SW 1271 (cell line): ENCODE measurements at places on chromosomes 16 and 17.

DNA sequence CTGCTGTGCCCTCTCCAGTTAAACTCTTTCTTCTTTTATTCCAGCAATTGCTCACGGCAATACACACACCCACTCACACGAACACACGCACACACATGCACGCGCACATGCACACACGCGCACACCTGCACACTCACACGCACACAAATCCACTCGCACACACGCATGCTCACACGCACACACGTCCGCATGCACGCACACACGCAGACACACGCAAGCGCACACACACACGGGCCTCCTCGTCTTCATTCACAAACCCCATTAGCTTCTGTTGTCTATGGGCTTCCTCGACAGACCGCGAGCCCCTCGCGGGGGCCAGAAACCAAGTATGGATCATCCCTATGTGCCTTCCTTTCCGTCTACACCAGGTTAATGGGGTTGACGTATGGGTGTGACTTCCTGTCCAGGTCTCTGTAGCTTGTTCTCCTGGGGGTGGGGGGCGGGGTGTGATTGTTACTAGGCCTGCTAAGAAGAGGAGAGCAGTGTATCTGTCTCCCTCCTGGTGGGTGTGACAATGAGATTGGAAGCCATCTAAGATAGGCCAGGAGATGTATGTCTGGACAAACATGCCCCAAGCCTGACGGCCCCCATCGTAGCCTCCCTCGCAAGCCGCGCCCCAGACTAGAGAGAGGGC, 670 bp upstream of the CTF1 start:
- no peak for DNase-seq

DNA sequence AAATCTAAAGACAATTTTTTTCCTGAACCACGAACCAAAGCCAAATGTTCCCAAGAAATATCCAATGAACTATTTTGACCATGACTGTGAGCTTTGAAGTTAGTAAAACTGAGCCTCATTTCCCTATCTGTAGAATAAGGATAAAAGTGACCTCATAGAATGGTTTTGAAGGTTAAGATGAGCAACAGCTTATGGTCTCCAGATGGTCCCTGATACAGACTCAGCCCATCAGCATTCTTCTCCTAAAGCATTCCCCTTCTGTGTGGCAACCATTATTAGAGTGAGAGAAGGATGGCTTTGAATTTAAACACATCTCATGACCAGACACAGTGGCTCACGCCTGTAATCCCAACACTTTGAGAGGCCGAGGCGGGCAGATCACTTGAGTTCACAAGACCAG, 70.1 kb downstream of the COPRS start:
- DNase-seq, result no peak

GRCh38 chr17:34728771-34729310, 149.5 kb downstream of the TMEM132E start:
- DNase-seq, result no peak

- no peak for DNase-seq
Measured at GRCh38 chr17:81840826-81841778, 6.3 kb upstream of the PPP1R27 start.

GRCh38 chr16:83306961-83307593, 500.7 kb upstream of the HSBP1 start:
- no peak for DNase-seq

DNA sequence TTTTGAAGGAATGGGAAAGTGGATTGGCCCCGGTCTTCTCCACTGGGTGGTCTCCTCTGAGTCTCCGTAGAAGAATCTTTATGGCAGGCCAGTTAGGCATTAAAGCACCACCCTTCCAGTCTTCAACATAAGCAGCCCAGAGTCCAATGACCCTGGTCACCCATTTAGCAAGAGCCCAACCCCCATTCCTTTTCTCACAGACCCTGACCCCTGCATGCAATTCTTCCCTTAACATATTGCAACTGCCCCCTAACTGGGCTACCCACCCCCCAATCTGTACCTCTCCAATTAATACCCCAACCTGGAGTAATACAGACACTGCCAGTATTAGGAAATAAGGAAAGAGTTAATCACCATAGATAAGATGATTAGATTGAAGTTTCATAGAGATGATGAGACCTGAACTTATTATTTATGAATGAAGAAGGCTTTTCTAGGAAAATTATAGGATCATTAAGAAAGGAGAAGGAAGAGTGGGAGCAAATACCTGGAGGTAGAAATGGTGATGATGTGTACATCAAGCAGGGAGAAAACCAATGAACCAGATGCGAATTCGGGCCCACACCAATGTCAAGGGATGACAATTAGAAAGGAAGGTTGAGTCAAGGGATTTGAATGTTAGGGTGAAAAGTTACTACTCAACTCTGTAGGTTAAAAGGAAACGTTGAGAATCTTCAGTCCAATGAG, 2.4 kb downstream of the CCL2 start:
- no peak for DNase-seq

DNA sequence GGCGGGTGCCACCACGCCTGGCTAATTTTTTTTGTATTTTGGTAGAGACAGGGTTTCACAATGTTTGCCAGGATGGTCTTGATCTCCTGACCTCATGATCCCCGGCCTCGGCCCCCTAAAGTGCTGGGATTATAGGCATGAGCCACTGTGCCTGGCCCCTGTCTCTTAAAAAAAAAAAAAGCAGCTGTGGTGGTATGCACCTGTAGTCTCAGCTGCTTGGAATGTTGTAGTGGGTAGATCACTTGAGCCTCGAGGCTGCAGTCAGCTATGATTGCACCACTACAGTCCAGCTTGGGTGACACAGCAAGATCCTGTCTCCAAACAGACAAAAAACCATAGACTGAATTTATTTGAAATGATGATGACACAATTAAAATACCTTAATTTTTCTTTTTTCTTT, 24.3 kb downstream of the CDK12 start:
- DNase-seq, result peak; percentile 57

- DNase-seq, result no peak
Measured at GRCh38 chr17:75114552-75115314, 5.0 kb downstream of the ARMC7 start.

DNA sequence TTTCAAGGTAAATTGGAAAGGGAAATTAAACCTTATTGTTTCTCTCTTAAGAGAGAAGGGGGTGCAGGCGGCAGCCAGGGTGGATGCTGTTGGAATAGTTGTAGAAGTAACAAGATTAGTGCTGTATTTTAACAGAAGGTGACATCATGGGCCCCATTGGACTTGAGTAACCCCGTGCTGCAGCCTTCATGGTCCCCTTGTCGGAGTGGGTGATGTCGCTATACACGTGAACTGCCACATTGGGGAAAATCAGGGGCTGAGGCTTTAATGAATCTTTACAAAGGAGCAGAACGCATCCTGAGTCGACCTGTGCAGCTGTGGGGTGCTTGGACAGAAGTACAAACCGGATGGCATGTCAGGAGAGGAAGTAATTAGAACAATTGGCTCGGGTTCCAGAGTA, 3.2 kb downstream of the SNX11 start:
- DNase-seq, result no peak

GRCh38 chr17:19703106-19703827, 13.1 kb downstream of the SLC47A2 start:
- DNase-seq, result no peak

DNA sequence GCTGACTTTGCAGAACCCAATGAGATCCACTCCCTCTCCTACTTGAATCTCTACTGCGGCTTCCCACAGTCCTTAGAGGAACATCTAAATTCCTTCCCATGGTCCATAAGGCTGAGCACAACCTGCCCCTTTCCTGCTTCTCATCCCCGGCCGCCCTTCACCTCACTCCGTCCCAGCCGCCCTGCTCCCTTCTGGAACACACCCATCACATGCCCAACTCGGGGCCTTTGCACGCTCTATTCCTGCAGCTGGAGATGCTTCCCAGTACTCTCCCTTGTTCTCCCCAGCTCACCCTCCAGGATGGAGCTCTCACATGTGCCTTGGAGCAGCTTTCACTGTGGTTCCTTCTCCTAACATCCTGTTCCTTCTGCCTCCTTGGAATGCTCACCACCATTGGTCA, 23.6 kb downstream of the NKD1 start:
- no peak for DNase-seq

GRCh38 chr16:16867973-16868372, 489.0 kb downstream of the NPIPA7 start:
- no peak for DNase-seq

DNA sequence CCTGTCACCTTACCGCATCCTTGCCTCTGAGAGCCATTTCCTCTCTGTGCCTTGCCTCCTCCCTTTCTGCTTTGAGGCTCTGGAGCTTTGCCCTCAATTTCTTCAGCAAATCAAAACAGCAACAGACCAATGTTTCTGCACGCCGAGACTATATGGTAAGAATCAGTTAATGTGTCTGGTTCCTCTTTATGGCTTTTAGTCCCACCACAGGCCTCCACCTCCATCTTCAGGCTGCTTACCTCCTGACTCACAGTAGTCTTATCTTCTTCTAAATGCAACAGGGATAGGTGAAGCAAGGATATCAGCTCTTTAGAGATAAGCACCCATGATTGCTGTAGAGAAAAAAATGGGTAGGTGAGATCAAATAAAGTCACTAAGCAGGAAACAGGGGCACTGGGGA, 9.2 kb upstream of the ALDOC start:
- no peak for DNase-seq

DNA sequence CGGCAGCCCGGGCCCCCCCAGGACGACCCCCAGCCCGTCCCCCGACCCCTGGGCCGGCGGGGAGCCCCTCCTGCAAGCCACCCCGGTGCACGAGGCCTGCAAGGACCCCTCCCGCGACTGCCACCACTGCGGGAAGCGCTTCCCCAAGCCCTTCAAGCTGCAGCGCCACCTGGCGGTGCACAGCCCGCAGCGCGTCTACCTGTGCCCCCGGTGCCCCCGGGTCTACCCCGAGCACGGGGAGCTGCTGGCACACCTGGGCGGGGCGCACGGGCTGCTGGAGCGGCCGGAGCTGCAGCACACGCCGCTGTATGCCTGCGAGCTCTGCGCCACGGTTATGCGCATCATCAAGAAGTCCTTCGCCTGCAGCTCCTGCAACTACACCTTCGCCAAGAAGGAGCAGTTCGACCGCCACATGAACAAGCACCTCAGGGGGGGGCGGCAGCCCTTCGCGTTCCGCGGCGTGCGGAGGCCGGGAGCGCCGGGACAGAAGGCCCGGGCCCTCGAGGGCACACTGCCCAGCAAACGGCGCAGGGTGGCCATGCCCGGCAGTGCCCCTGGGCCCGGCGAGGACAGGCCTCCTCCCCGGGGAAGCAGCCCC, 15.6 kb upstream of the ZFPM1 start:
- peak; percentile 24 for DNase-seq

GRCh38 chr17:1180958-1181752, 1.4 kb upstream of the ABR start:
- no peak for DNase-seq

GRCh38 chr17:75142236-75142971, 10.9 kb upstream of the NT5C start:
- DNase-seq, result no peak

DNA sequence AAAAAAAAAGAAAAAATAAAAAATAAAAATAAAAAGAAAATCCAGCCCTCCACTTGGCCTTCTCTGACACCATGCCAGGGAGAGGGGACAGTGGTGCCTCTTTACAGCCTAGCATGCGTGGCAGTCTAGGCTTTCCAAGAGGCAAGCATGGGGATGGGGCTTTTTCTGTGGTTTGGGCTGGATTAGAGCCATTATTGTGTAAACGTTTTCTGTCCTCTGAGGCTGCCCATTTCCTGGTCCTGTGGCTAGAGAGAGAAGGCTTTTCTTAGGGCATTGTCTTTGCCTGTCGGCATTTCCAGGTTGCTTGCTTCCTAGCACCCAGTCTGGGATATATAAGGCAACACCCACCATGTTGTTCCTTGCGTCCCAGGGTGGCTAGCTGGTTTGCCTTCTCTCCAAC, 2.7 kb upstream of the DHRS7B start:
- DNase-seq, result no peak

- DNase-seq, result no peak
Measured at GRCh38 chr17:80283116-80283852, 22.6 kb downstream of the RNF213 start.

DNA sequence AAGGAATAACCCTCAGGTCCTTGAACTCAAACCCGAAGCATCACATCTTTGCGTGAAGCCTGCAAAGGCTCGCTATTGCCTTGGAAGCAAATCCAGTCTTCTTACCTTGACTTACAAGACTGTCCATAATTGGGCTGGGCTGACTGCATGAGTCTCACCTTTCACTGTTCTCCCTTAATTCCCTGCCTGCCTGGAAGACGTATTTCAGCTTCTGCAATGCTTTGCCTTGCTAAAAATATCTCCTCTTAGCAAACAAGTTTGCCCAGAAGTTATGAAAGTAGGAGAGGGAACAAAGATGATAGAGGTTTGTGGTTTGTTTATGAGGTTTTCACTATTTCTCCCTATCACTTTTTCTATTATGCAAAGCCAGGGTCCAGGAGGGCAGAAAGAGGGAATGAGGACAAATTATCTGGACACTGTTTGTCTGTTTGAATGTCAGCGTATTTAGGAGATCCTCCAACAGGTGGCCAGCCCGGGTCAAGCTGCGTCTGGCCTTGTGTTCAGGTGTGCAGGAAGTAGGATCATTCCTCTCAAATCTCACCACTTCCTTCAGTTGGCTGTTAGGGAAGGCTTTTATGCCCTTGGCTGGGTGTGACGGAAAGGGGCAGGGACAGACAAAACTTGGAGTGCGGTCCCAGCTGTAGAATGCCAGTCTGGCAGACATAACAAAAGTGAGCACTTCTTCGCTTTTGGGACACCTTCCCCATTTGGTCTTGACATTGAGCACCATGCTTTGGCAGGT, 488.9 kb downstream of the CDH13 start:
- no peak for DNase-seq

GRCh38 chr17:63285551-63285950, 160.6 kb downstream of the CYB561 start:
- DNase-seq, result no peak

GRCh38 chr17:9021158-9021991, at the start of gene NTN1:
NTN1 (plus strand) TSS chr17:9021510; CDS start chr17:9022374, 864 bp downstream.
- DNase-seq, result peak; percentile 22

- DNase-seq, result no peak
Measured at GRCh38 chr16:54070789-54071343, 215.7 kb downstream of the IRX3 start.

- no peak for DNase-seq
Measured at GRCh38 chr17:44759086-44759915, 513 bp downstream of the ADAM11 start.

- DNase-seq, result no peak
Measured at GRCh38 chr17:15185625-15185991, 79.5 kb downstream of the PMP22 start.

GRCh38 chr16:23301251-23302044, 654 bp upstream of the SCNN1B start:
- DNase-seq, result no peak

- DNase-seq, result no peak
Measured at GRCh38 chr16:12153662-12154061, 177.1 kb downstream of the SNX29 start.

GRCh38 chr16:74100395-74101326, 196.0 kb upstream of the PSMD7 start:
- no peak for DNase-seq

- no peak for DNase-seq
Measured at GRCh38 chr17:71337938-71338337, 782.9 kb upstream of the SOX9 start.

DNA sequence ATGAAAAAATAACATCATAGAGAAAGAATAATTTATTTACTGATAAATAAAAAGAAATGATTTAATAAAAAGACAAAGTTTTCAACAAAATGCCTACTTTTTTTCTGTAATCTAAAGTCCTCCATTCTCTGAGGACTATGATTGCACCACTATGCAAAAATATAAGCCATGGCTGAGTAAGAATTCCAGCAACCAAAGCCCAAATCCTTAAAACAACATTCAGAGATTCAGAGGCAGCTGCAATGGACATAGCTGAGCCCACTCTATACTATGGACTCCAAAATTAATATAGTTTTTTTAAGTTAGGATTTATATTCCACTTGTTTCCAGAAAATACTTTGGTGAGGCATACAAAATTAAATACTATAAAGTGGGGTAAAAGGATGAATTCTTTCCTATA, 169.5 kb upstream of the C17orf78 start:
- no peak for DNase-seq

GRCh38 chr16:89436366-89436765, 54.0 kb downstream of the ANKRD11 start:
- no peak for DNase-seq
